ENCODE measurements at places on chromosomes 12 and 14. TPM values are rescaled to one million over a fixed set of nuclear protein-coding genes. Genes with fewer than 3 reads are reported as not detected.
A peak's percentile ranks its signal among the peaks of the same experiment; 100 is the strongest.

DNA sequence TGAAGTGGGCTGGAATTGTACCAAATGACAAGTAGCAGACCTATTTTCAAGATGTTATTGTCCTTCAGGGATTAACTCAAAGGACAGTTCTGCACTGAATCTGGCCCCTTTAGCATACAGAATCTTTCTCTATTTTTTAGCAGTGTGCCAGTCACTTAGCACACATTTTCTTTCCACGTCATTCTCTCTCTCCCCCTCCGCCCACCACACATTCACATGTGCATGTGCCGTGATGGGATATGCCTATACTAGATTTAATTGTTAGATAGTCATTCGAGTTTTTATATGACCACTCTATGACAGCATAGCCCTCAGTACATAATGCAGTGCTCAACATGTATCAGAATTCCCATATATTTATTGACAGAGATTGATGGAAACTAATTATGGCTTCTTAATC, 129.1 kb downstream of the KCNC2 start:
- no peak for DNase-seq

- no peak for DNase-seq
Measured at GRCh38 chr14:69525896-69526295, 41.4 kb downstream of the PLEKHD1 start.

Gene KRT3
- not detected for total RNA-seq

DNA sequence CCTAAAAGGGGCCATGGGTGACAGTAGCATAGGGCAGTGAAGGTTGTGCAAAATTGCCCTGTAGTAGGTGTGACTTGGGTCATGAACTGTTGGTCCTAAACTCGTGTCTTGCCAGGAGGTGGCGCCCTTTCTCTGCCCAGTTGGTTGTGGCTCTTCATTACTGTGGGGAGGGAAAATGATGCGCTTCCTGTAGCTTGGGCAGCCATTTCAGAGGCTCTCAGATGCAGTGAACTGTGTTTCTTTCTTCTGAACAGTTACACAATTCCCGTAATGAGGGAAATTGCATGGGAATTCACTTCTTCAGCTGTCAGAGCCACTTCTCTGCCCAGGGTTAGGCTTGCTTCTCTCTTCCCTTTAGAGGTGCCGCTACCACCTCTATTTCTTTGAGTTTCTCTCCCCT, 148.1 kb upstream of the NRXN3 start:
- DNase-seq, result peak; percentile 17

DNA sequence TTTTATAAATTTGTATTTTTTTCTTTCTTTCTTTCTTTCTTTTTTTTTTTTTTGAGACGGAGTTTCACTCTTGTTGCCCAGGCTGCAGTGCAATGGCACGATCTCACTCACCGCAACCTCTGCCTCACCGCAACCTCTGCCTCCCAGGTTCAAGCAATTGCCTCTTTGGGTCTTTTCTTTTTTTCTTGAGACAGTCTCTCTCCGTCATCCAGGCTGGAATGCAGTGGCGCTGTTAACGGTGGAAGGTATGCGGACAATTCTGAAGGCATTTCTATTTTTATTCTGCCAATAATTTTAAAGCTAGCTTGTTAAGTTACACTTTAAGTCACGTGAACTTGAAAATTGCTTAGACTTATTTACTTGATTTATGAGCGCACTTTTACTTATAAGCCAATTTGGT, 8.8 kb upstream of the PHC1 start:
- DNase-seq, result no peak

GRCh38 chr14:69281450-69282169, 21.7 kb downstream of the GALNT16 start:
- peak; percentile 18 for DNase-seq

Gene NFE2
- total RNA-seq, result 2.5 TPM

GRCh38 chr12:131041216-131041967, 87.7 kb downstream of the ADGRD1 start:
- no peak for DNase-seq

- no peak for DNase-seq
Measured at GRCh38 chr14:99169776-99170356, 102.1 kb downstream of the BCL11B start.

GRCh38 chr14:52402812-52403526, 88.9 kb downstream of the PTGER2 start:
- no peak for DNase-seq

Gene PTGER2
- total RNA-seq, result 2.1 TPM
